ENCODE measurements at places on chromosomes 2 and 18.

DNA sequence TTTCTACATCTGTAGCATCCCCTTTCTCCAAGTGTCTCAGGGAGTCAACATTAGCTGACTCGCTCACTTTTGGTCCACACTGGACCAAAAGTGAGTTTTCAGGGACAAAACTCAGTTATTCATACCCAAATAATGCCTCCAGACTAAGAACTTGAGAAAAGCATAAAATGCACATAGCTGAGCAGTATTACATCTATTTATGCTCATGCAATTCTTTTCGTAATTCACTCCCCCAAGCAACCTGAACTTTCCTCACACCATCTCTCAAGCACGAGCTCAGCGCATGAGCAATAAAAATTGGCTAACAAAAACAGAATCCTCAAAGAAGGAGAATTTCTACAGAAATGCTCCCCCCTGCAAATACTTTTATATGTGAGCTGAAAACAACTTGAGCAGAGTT, 17.0 kb downstream of the SFT2D3 start:
- DNase-seq = no peak

DNA sequence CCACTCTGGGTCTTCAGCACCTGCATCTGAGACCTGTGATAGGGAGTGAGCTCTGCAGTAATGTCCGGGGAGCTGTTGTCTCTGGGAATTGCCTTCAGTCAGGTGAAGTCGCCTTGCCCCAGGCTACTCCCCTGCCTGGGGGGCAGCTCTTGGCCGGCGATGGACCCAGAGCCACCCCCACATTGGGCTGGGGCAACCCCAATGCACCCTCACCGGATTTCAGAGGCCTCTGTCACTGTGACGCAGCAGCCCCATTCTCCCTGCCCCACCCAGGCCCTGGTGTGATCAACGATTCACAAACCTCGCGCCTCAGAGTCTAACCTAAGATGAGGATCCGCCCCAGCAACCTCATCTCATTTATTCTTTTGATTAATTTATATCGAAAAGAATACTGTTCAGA, 303.6 kb downstream of the NDUFA10 start:
- DNase-seq = no peak

- no peak for DNase-seq
Measured at GRCh38 chr2:167411367-167411766, 523.1 kb downstream of the XIRP2 start.

DNA sequence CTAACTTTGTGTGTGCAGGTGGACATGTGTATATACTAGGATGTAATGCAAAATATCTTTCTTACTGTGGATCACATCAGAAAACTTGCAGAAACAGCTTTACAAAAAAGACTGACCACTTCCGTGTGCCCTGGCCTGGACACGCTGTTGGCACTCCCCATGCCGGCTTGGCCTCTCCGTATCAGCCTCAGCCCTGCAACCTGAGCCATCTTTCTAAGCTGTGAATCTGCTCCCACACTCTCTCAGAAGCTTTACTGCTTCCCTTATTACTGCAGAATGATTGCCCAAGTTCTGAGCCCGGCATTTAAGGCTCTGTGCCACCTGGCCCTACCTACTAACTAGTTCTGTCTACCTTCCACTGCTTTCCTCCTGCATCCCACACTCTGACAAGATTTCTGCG, 37.8 kb downstream of the MYO7B start:
- no peak for DNase-seq

DNA sequence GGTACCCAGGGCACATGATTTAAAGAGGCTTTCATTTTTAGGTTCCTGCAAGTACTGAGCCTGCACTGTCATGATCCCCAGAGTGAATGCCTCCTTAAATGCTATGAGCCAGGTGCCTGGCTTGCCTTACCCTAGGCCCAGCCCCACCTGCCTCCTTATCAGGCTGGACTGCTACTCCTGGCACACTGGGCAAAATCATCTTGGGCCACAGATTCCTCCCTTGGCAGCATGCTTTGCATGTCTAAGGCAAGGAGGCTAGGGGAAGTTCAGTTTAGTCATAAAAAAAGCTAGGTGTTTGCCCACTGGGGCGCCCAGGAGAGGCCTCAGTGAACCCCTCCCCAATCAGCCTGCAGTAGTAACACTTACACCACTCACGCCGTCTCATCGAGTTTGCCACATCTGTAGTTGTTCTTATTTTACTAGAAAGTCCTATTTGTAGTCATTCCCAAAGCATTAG, 45.1 kb downstream of the LBH start:
- DNase-seq = no peak

GRCh38 chr2:204715361-204715760, 170.1 kb downstream of the PARD3B start:
- no peak for DNase-seq

- DNase-seq = no peak
Measured at GRCh38 chr2:17918789-17919188, 40.3 kb downstream of the KCNS3 start.

- DNase-seq = no peak
Measured at GRCh38 chr2:118858485-118859156, 11.2 kb upstream of the EN1 start.

DNA sequence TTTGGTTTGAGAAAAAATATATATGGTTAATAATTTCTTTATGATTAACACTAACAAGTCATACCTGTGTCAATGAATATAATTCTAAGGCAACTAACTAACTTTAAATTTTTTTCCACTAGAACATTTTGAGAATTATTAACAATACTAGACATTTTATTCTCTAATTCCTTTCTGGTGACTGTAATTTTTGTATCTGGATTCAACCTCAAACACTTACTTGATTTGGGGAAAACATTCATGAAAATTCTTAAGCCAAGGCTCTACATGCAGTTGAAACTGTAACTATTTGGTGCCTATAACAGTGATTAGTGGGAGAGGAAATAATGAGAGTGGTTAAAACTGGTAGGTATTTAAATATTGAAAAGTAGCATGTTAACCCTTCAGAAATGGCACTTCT, 546.5 kb upstream of the KLHL29 start:
- DNase-seq = no peak

- DNase-seq = no peak
Measured at GRCh38 chr2:49003201-49003600, 151.1 kb downstream of the FSHR start.

- no peak for DNase-seq
Measured at GRCh38 chr2:113185664-113186432, 12.1 kb downstream of the PSD4 start.

Data from stimulated activated CD8-positive, alpha-beta memory T cell treated with anti-CD3 and anti-CD28 coated beads, Interleukin-12 subunit alpha, Interleukin-12 subunit beta, amount 100 ng/mL, for 4 hours (primary cell).